Activated T-helper 1 cell treated with anti-CD3 and anti-CD28 coated beads, Interleukin-2, amount 50 U/mL, for 16 hours (primary cell): ENCODE measurements at places on chromosomes 2 and 18.

DNA sequence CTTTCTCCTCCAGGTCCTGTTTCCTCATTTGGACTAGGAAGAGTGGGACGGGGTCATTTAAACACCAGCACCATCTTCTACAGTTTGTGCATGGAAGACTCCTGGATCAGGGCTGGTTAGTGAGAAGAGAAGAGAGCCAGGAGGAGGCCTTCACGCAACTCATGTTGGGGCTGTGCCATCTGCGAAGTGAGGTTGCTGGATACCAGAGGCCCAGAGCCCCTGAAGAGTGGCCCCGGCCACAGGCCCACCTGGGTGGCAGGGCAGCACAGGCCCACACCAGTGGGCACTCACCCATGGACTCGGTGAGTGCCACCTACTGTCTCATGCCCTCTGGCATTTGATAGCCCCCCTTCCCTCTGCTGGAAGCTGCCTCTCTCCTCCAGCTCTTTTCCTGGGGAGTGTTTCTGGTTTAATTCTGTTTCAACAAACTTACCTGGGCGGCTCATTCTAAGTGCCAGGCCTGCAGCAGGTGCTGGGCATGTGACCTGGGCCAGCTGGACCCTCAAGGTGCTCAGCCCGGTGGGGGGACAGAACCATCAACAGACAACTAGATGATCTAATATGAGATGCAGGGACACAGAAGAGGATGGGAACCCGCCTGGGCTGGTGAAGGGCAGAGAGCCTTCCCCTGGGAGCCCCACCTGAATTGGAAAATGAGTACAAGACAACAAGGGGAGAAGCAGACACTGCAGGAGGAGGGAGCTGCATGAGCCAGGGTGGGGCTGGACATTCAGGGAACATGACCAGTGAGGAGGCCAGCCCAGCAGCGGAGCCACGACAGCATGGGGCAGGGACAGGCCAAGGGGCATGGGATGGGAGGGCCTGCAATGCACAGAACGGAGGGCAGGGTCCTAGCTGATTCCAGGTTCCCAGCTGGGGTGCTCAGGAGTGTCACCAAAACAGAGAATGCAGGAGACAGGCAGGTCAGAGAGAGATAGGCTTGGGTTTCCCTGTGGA is 70.6 kb downstream of the MARCO start:
- DNase-seq = no peak

- no peak for DNase-seq
Observed at GRCh38 chr18:9803063-9803697, 82.6 kb upstream of the TXNDC2 start.

GRCh38 chr18:23694637-23695430 is 5.6 kb downstream of the LAMA3 start:
- no peak for DNase-seq

- DNase-seq = no peak
Observed at GRCh38 chr2:238251331-238251730, 11.5 kb upstream of the HES6 start.

- DNase-seq = no peak
Observed at GRCh38 chr18:79611040-79611681, 68.4 kb upstream of the CTDP1 start.
